ENCODE measurements at places on chromosomes 7 and 10.

GRCh38 chr10:127243490-127244272, 47.3 kb upstream of the INSYN2A start:
- no peak for DNase-seq

DNA sequence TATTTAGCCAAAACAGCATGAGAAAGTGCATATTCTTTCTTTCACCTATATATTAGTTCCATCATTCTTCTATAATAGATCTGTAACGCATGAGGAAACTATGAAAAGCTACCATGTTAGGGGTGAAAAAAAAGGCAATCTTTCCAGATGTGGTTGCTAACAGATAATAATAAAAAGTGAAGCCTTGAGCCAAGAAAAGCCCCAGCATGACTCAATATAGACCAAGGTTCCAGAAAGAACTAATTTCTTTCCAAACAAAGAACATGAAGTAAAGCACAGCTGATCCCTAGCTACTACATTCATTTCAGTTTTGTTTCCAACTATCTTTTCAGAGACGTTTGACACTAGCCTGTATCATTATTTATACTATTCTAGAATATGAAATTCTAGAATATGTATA, 16.4 kb downstream of the ARL4A start:
- no peak for DNase-seq

DNA sequence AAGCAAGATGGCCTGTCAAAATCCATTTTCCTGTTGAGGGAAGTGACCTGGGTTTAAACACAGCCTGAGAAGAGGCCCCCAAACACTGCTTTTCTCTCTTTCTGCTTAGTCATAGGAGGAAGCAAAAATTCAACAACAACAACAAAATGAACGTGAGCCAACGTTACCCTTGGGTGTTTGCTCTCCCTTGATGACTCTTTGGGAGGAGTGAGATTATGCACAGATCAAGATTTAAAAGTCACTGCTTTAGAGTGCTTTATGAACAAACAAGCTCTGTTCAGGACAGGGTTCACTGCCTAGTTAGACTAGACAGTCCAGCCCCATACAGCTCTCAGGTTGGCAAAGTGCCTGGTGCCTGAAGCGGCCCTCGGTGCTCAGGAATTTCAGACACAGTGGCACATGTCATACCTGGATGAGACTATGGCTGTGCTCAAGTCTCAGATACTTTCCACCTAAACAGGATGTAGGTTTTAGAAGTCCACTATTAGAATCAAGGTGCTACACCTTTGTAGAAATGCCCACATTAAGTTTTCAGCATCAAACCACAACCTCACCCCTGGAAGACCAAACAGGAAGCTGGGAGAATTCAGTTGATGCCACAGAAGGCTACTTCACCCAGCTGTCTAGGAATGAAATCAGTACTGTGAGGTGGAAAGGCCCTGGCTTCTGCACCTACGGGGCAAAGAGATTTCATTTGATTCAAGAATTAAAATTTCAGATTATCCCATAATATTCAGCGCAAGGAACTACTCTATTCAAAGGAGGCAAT, 38.7 kb downstream of the DENND11 start:
- DNase-seq = no peak

- no peak for DNase-seq
These were observed 135.7 kb downstream of the MAGI2 start for GRCh38 chr7:79317728-79318127.

- no peak for DNase-seq
These were observed 56.2 kb upstream of the PPP2R2D start for GRCh38 chr10:131844529-131845084.
